Suppressor macrophage treated with lipopolysaccharide for 1 hour (primary cell): ENCODE measurements at places on chromosomes 16 and 17.

DNA sequence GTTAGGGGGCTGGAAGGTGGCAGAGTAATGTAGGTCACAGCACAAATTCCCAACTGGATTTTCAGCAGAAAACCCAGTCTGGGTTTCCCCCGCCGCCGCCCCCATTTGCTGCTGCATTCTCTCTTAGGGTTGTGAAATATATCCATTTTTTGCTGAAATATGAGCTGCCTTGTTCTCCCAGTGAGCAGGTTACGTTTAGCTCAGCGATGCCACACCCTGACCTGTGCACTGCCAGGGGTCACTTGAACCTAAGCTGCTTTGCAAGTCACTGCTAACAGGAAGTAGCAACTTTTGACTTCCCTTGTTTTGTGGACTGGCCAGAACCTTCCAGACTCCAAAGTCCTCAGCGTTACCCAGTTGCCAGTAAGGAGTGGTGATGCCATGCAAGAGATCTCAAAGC is 274.1 kb downstream of the CPPED1 start:
- peak; percentile 80 for DNase-seq

- DNase-seq = peak; percentile 65
These were observed at the start of gene ARHGAP23 for GRCh38 chr17:38428112-38428642. Gene ARHGAP23 (plus strand): TSS chr17:38428464. CDS start chr17:38428486, 22 bp downstream.

DNA sequence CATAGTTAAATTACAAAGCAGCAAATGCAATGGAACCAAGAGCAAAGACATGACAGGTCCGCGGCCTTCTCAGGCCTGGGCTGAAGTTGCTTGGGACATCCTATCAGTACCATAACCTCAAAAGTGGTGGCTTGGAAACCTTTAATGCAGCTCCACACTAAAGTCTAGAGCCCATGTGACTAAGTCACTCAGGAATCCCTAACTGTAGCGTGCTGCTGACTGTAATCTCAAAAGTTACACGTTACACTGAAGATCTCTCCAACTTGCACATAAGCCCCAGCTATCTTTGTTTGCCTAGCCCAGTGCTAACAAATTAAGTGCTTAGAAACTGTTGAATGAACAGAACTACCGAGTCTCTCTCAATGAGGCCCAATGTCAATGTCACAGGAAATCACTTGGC is 27.8 kb downstream of the NUP88 start:
- DNase-seq = no peak

GRCh38 chr17:70074956-70075355 is at the start of gene KCNJ16:
Gene KCNJ16 (plus strand): TSS chr17:70075225. CDS start chr17:70132088, 56,863 bp downstream.
- no peak for DNase-seq

DNA sequence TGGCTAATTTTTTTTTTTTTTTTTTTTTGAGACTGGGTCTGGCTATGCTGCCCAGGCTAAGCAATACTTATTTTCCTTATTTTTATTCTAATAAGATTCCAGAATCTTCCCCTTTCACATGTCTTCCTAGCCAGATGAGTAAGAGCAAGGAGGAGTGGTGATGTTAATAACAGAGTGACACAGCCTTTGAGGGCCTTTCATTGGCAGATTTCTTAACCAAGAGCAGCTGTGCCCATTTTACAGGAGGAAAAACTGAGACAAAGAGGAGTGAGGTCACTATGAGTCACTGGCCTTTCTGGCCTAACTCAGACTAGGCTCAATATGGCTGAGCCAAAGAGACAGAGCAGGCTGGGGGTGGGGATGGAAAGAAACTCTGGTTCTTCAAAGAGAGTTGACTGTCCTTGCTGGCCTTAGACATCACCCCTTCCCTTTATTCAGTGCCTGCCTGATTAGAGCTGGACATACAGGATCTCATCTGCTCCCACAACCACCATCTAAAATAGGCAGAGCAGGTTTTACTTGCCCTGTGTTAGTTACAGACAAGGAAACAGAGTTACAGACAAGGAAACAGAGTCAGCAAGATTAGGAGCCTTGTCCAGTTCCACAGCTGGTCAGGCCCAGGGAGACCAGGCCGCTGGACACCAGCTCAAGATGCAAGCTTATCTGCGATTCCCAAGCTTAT is 50.0 kb upstream of the TOB1 start:
- DNase-seq = peak; percentile 62

DNA sequence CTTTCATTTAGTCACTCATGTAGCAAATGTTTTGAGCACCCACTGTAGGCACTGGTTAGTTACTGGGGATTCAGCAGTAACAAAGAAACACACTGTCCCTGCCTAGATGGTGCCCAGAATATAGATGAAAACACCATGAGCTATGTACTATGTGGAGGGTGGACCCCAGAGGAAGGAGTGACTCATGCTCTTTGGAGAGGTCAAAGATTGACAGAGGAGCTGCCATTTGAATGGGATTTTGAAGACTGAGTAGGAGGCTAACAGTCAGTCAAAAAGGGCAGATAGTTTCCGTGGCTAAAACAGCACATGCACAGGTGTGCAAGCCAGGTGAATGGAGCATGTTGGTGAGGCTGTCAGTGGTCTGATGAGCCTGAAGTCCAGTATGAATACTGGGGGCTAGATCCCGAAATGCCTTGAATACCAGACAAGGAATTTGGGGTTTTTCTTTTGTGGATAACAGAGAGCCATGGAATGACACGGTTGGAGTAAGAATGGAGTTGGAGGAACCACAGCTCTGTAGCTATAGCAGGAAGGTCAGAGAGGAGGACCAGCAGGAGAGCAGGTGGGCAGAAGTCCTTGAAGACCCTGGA is 6.1 kb downstream of the IL21R start:
- peak; percentile 67 for DNase-seq

DNA sequence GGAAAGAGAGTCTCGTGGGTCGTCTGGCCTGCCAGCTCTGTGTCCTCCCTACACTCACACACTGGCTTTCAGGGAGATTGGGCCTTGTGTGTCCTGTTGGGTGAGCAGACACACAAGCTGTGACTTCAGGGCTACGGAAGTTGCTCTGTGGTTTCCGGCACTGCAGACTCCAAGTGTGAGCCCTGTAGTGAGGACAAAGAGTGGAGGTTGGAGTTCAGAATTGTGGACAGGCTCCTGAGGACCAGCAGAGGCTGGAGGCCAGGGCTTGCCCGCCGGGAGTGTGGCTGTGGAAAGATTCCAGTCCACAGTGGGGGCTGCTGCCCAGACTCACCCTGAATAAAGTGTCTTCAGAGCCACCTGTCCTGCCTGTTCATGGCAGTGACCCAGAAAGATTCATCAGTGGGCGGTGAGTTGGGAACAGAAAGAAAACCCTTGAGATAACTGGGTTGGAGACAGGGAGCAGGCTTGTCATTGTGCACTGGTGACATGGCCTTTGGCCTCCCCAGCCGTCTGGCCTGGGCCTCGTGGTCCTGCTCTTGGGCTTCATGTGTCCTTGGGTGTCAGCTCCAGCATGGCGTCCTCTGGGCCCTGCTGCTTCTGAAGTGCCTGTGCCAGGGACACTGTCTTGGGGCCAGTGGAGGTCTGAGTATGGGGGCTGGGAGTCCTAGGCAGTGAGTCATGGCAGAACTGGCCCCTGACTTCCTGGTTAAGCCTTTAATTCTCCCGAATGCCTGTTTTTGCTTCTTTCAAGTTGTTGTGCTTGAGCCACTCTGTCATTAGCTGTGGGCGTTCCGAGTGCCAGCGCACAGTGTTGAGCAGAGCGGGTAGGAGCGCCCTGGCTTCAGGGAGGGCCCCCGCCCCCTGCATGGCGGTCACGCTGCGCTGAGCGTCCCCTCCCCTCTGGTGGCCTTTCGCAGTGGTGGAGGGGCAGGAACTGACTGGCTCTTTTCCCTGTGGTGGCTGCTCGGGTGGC is 19.9 kb upstream of the ZNF750 start:
- peak; percentile 94 for DNase-seq

- DNase-seq = no peak
These were observed 287.1 kb upstream of the DYNLRB2 start for GRCh38 chr16:80253741-80254140.

DNA sequence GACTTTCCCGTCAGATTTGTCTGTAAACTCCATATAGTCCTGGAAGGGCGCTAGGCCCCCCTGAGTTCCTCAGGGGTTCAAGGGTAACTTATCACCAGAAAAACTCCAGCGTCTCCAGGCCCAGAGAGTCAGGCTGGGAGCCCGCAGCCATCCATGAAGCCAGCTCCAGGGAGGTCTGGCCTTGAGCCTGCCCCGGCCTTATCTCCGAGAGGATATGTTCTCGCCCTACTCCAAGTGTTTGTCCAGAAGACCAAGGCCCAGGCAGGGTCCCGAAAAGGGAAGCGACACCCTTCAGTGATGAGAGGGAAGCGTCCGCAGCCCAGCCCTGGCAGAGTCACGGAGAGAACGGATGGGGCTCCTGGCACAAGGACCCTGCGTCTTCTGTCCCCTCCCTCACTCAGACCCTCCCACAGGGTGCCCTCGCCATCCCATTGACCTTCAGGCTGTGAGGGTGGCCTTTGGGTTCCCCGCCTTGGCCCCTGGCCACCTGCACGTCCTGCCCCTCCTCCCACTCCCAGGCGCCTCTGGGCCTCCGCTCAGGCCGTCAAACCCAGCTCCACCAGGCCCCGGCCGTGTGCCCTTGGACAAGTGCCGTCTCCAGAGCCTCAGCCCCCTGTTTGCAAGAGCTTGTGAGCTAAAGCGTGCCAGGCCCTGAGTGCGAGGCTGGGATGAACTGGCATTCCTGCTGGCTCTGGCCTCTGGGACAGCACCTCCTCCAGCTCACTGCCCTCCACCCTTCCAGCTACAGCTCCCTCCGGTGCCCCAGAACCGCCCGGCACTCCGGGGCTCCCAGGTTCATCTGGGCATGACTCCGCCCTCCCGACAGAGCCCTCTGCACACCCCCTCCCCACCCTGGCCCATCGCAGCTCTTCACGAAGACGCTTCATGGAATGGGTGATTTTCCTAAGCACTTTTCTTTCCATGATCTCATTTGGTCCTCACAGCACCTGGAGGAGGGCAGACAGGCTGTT is 83.4 kb downstream of the ZDHHC7 start:
- no peak for DNase-seq

DNA sequence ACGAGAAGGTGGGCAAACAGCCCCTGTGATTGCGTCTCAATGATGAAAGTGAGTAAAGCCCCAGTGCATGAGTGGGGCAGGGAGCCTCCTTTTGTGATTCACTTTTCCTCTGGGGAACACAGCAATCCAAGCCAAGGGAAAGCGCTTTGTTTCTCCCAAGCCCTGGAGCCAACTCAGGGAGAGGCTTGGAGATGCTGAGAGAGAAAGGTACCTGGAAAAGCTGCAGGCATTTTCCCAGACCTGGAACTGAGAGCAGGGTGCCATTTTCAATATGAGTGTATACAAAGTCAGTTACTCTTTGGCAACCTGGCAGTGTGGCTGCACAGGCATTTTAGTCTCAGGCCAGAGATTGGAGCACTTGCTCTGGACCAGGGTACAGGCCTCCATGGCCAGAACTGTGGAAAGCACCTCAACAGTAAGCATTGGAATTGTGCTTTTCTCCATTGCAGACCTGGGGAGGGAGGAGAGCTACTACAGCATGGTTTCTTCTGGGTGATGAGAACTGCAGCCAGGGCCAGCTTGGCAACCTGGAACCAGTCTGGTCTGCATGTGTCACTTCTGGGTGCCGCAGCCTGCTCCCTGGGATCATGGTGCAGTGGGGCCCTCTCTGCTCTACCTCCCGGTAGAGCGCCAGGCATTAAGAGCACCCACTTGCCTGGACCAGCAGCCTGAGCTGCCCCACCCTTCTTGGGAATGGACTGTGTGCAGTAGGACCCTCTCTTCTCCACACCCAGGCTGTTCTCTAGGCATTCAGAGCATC is 89.0 kb upstream of the CDH5 start:
- DNase-seq = no peak

GRCh38 chr16:72850853-72851252 is 197.1 kb downstream of the ZFHX3 start:
- no peak for DNase-seq

- DNase-seq = peak; percentile 96
These were observed 9.2 kb upstream of the ABR start for GRCh38 chr17:1188812-1189504.

DNA sequence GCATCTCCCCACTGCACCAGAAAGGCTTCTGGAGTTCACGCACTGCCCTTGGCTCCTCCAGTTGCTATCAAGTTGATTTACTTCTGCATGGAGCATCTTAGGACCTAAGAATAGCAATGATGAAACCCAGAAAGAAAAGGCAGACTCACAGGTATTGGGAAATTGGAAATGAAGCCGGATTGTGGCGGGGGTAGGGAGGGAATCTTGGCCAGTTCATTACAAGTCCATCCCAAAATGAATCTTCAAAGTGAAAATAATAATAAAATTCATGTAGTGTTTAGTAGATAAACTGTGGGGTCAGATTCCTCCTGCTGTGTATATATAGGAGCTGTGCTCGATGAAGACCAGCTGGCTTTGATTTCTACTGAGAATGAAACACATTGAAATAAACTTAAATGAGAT is 33.7 kb downstream of the TEKT3 start:
- DNase-seq = no peak

DNA sequence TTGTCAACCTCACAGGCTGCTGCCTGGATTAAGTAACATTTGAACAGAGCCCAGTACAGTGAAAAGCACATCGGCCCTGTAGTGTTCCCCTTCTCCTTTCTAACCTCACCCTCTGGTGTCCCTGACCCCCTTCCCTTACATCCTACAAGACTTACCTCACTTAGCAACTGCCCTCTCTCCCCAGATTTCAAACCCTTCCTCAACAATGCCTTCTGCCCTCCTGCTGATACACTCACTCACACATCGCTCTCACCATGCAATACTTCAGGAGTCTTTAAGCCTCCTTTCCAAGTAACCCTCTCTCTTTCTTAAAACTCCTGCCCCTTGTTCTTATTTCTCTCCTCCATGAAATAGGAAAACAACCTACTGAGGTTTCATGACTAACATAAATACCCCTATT is 17.8 kb downstream of the ZZEF1 start:
- DNase-seq = no peak

DNA sequence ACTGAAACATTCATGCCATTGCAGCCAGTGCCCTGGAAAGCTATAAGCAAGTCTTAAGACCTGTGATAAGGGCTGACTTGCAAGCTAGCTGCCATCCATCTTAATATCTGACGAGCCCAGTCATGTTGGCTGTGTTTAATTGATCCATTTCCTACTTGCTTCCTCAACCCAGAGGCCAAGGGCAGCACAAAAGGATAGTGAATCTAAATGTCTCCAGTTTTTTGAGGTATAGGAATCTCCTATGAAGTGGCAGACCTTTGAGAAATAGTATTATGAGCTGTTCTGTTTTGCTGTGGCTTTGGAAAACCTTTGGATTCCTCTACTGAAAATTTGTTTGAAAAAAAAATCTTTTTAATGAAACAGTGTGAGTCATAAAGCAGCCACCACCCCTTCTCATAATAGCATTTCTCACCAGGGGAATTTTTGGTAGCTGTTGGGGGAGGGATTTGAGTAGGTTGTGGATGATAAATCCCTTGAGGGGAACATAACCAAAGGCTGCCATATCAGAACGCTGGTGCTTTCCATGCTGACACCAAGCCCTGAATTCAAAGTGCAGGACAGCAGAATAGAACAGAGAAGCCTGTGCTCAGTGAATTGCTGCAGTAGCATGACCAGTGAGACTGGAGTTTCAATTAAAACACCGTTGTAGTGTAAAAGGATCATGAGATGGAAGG is 12.9 kb downstream of the ZNRF1 start:
- DNase-seq = peak; percentile 98

GRCh38 chr17:1746975-1747543 is 4.4 kb downstream of the SERPINF2 start:
- DNase-seq = no peak
